ENCODE measurements at places on chromosomes 13 and 19. TPM values are rescaled to one million over a fixed set of nuclear protein-coding genes. Genes with fewer than 3 reads are reported as not detected.

The KIR2DL3 gene
- 1.7 TPM for total RNA-seq

The CBARP gene
- total RNA-seq, result not detected

The CLIP3 gene
- total RNA-seq, result 3.9 TPM

The BEST2 gene
- total RNA-seq, result not detected

The KIR3DL2 gene
- 0.72 TPM for total RNA-seq

The FAM124A gene
- 3.6 TPM for total RNA-seq

All from umbilical cord (tissue), 2 donors.